Stimulated activated CD8-positive, alpha-beta memory T cell treated with anti-CD3 and anti-CD28 coated beads, Interleukin-15, amount 100 ng/mL, for 4 hours (primary cell): ENCODE measurements at places on chromosomes 13 and 19.
A peak's percentile ranks its signal among the peaks of the same experiment; 100 is the strongest.

DNA sequence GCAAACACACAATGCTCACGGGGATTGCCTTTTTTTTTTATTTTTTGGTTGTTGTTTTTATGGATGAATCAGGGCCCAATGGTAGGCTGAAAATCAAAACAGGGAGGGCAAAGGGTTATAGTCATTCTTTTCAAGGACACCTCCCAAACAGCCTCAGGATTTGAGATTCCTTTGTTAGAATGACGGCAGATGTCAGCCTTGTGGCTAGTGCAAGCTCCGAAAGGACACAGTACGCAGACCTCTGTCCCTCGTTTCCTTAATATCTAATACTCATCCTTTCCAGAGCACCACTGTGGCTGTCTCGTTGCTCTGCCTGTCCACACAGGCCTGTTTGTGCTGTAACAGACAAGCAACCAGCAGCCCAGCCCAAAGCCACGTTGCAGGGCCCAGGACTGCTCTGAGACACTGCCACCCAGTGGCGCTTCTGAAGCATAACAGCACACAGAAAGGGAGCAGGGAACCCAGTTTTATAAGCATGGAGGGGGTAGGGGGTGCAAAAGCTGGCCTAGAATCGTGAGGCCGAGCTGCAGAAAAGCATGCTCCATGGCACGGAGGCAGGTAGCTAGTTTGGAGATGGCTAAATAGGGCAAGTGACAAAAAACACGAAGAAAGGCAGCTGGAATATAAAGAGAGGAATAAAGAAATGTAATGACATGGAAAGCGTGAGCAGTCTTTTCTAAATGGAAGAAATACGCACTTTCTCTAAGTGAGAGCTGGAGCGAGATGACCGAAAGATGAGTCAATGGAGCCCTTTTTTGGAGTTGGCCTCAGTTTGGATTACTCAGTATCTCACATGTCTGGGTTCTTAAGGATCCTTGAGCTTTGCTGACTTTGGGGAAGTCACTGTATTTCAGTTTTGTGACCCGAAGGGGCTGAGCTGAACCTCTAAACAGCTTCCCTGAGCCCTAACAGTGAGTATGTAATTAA, 40.7 kb upstream of the MEDAG start:
- DNase-seq, result peak; percentile 3

GRCh38 chr19:54469496-54469934, 3.6 kb downstream of the CDC42EP5 start:
- no peak for DNase-seq

GRCh38 chr19:2076526-2076944, 19.6 kb downstream of the MOB3A start:
- DNase-seq, result no peak

DNA sequence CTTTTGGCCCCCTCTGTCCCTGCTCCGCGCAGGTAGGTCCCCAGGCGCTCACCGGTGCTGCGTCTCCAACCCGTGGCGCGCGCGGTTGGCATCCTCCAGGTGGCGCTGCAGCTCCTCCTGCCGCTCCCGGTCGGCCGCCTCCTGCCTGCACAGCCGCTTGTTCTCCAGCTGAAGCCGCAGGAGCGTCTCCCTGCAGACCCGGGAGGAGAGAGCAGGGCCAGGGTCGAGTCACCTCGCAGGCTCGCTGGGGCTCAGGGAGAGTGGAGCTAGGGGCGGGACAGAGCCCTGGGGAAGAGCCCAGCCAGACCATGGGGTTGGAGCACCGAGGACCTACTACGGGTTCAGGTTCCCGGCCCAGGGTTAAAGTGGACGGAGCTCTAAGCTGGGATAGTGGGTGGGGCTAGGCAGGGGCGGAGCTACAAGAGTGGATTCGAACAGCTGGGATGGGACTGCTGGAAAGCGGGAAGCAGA, 9.3 kb downstream of the HOOK2 start:
- DNase-seq, result no peak

DNA sequence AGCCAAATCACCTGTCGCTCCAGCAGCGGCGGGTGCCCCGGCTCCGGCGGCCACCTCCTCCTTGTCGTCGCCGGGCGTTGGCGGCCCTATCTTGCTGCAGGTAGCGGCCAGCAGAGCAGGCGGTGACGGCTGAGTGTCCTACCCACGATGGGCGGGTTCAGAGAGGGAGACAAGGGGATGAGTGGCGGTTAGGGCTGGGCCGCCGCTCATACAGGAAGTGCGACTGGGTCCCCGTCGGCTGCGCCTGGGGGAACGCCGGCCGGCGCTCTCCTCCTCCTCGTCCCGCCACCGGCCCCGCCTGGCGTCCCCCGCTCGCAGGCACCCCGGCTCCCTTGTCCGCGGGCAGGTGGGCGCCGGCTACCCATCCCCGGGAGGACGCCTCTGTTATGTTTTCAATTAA, 1692.0 kb downstream of the SLITRK5 start:
- no peak for DNase-seq
